ENCODE measurements at places on chromosomes 5 and 9. TPM values are rescaled to one million over a fixed set of nuclear protein-coding genes. Genes with fewer than 3 reads are reported as not detected.

- H3K4me1 ChIP-seq, result peaks cover 1% of the 10 kb centered on the region
- H3K36me3 ChIP-seq, result no peaks in the 10 kb centered on the region
- H3K27me3 ChIP-seq, result peaks cover 15% of the 10 kb centered on the region
- no peak for DNase-seq
Observed at GRCh38 chr5:16888694-16889124, 47.4 kb downstream of the MYO10 start.

Gene TMEM245
- 55.4 TPM for total RNA-seq

Gene NR5A1
- 38.8 TPM for total RNA-seq

DNA sequence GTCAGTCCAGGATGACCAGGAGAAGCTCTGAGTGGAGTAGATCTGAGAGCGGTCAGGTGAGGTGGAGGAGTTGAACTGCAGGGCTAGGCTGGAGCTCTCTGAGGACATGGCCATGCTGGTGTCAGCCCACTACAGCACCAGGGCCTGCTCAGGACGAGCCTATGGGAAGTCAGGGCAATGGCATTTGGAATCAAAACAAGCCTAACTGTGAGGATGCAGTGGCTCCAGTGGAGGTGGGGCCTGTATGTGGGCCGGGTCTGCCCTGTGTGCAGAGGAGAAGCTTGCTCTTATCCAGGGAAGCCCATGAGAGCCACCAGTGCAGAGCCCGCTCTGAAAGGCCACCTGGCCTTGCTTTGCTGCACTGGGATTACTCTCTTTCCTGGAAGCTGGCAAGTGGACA is 11.1 kb downstream of the CXCL14 start:
- no peaks in the 10 kb centered on the region for H3K4me1 ChIP-seq
- no peaks in the 10 kb centered on the region for H3K36me3 ChIP-seq
- peaks cover 3% of the 10 kb centered on the region for H3K27me3 ChIP-seq
- no peak overlapping the region for H3K27ac ChIP-seq
- H3K4me3 ChIP-seq, result no peak overlapping the region
- no peak for DNase-seq

Gene IER5L
- total RNA-seq, result 3.3 TPM

DNA sequence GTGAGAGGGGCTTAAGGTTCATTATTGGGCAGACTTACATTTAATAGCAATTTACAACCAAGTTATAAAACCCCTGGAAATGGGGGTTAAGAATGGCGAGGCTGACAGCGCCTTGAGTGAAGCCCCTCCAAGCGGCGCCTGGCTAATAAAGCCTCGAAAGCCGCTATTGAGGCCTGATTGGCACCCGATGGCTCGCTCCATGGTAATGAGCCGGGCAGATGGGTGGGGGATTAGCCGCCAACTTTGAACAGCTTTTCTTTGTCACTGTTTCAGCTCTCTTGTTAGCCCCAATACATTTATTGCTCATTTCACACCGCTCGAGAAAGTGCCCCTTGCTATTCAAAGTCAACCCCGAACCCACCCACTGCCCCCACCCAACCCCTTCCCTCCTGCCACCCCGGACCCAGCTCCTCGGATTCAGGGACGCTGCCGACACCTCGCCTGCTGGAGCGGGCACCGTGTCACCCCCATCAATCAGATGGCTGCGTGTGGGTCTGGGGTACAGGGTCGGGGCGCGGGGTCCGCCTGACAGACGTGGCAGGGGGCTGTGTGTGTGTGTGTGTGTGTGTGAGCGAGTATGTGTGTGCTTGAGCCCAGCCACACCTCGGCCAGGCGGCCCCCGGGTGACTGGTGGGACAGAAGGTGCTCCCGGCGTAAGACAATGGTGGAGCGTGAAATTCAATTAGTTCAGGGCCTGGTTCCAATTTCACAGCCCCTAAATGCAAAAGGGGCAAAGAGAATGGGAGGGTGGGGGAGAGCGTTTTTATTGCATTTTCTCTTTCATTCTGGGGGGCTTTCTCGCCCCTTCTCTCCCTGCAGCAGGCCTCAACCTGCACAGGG is 34.2 kb downstream of the ASS1 start:
- no peak overlapping the region for H3K4me3 ChIP-seq
- no peak for DNase-seq
- H3K27me3 ChIP-seq, result no peaks in the 10 kb centered on the region
- no peak overlapping the region for H3K27ac ChIP-seq

GRCh38 chr9:131284856-131285255 is 4.7 kb upstream of the PLPP7 start:
- no peaks in the 10 kb centered on the region for H3K36me3 ChIP-seq
- peaks cover 7% of the 10 kb centered on the region for H3K27me3 ChIP-seq
- DNase-seq, result no peak
- H3K4me3 ChIP-seq, result no peak overlapping the region

DNA sequence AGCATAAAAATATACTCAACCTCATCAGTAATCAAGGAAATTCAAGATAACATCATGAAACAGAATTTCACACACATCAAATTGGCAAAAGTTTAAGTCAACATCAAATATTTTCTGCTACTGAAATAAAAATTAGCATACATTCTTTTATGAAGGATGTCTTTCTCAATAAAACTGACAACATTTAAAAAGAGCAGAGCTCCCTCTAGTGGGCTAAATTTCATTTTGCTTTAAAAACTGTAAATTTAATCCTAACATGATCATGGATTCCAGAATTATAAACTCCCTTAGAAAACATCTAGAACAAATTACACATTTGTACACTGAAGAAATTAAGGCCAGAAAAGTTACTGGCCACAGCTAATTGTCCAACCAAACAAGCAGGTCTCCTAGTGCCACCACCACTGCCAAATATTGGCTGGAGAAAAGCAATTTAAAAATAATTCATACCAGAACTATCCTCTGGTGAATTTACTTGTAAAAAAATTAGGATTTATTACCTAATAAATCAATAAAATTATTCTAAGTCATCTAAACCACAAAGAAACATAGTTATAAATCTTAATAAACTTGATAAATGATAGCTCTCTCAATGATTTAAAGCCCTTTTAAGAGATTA is 31.2 kb downstream of the DEPDC1B start:
- peaks cover 56% of the 10 kb centered on the region for H3K4me1 ChIP-seq
- H3K27me3 ChIP-seq, result no peaks in the 10 kb centered on the region
- no peak overlapping the region for H3K4me3 ChIP-seq
- peaks cover 8% of the 10 kb centered on the region for H3K36me3 ChIP-seq
- H3K27ac ChIP-seq, result peak overlapping the region; percentile 50
- DNase-seq, result peak; percentile 33

Gene ASS1
- 77.6 TPM for total RNA-seq

Gene LECT2
- not detected for total RNA-seq

Gene PCDHGA4
- 0.58 TPM for total RNA-seq

- H3K4me1 ChIP-seq, result no peaks in the 10 kb centered on the region
- DNase-seq, result no peak
- H3K27ac ChIP-seq, result no peak overlapping the region
- H3K4me3 ChIP-seq, result no peak overlapping the region
Observed at GRCh38 chr5:122429545-122430318, 117.7 kb downstream of the SNCAIP start.

DNA sequence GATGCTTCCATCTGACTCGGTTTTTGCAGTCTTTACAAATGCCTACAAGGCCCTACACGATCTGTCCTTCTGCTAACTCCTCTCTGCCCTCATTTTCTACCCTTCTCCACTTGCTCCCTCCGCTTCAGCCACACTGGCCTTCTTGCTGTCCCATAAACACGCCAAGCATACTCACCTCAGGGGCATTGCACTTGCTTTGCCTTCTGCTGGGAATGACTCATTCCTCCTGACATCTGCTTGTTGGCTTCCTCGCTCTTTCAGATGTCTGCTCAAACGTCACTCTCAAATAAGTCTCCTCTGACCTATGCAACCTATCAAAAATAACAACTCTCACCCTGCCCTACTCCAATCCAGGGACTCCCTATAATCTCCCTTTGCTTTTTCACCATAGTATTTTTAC is 28.2 kb downstream of the CDC25C start:
- H3K4me1 ChIP-seq, result peaks cover 9% of the 10 kb centered on the region
- no peak for DNase-seq
- H3K27ac ChIP-seq, result no peak overlapping the region
- peaks cover 22% of the 10 kb centered on the region for H3K36me3 ChIP-seq

GRCh38 chr5:30401479-30402058 is 791.9 kb upstream of the CDH6 start:
- no peaks in the 10 kb centered on the region for H3K27me3 ChIP-seq
- no peak overlapping the region for H3K4me3 ChIP-seq
- no peaks in the 10 kb centered on the region for H3K36me3 ChIP-seq
- peak; percentile 53 for DNase-seq
- no peaks in the 10 kb centered on the region for H3K4me1 ChIP-seq
- no peak overlapping the region for H3K27ac ChIP-seq

DNA sequence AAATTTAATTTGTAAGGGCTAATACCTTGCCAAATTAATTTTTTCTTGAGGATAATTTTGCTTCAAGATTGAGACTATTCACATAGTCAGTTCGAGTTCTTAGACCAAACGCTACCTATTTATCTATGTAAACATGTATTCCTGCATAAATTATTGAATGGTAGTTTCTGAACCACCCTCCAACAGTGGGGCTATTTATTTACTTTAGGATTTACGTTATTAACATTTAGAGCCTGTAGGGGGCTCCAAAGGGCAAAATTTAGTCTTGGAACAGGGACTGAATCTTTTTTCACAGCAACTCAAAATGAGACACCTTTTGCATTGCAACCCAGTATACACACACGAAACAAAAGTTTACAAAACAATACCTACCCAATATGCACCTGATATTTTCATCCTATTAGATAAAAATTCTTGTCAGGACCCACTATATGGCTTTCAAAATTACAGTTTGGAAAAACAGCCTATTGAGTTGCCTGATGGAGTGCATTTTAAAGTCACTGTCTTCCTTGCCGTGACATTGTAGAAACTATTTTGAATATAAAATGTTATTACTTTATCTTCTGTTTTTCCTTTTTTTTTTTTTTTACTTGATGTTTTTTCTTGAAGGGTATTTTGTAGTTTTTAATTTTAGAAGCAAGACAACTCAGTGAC is 47.1 kb upstream of the POU4F3 start:
- no peaks in the 10 kb centered on the region for H3K27me3 ChIP-seq
- H3K4me3 ChIP-seq, result no peak overlapping the region
- DNase-seq, result peak; percentile 64

DNA sequence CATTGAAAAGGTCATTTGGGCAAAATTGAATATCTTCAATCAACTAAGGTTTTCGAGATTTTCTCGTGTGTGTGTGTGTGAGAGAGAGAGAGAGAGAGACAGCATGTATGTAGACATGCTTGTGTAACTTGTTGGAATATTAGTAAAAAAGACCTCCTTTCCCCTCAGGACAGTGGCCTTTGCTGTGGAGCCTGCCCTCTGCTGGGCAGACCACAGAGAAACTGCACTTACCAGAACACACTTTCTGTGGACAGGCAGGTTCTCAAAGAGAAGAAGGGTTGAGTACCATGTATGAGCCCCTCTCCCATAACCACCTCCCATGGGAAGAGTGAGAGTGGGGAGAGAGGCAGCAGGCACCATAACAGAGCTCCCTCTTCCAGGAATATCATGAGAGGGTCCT is 45.6 kb downstream of the CFAP90 start:
- H3K4me1 ChIP-seq, result no peaks in the 10 kb centered on the region
- H3K4me3 ChIP-seq, result no peak overlapping the region
- H3K36me3 ChIP-seq, result no peaks in the 10 kb centered on the region
- H3K27me3 ChIP-seq, result no peaks in the 10 kb centered on the region

- peaks cover 82% of the 10 kb centered on the region for H3K27me3 ChIP-seq
- no peak overlapping the region for H3K27ac ChIP-seq
- no peak for DNase-seq
- no peaks in the 10 kb centered on the region for H3K4me1 ChIP-seq
- no peak overlapping the region for H3K4me3 ChIP-seq
Observed at GRCh38 chr9:132152231-132152630, 9.6 kb upstream of the NTNG2 start.

Gene PCDHGA6
- 0.13 TPM for total RNA-seq

GRCh38 chr9:100052375-100052774 is 46.4 kb downstream of the ERP44 start:
- H3K27me3 ChIP-seq, result no peaks in the 10 kb centered on the region
- H3K4me1 ChIP-seq, result no peaks in the 10 kb centered on the region
- DNase-seq, result no peak
- H3K27ac ChIP-seq, result no peak overlapping the region

Gene PGM5
- total RNA-seq, result not detected

DNA sequence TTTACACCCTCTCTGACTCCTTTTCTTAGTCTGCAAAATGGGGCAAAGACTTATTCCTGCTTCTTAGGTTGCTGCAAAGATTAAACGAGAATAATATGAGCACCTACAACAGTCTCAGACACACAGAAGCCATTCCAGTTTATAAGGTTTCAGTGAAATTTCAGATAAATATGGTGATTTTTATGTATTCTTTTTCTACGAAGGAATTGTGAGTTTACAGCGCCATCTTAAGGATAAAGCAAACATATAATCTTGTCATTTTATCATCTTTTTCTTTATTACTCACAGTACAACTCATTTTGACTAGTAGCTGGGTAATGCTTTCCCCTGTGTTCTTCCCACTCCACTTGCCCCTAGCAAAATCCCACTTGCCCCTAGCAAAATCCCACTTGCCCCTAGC is 29.2 kb upstream of the SMC5 start:
- H3K4me1 ChIP-seq, result peaks cover 13% of the 10 kb centered on the region
- H3K27me3 ChIP-seq, result no peaks in the 10 kb centered on the region
- DNase-seq, result no peak
- no peaks in the 10 kb centered on the region for H3K36me3 ChIP-seq
- H3K27ac ChIP-seq, result no peak overlapping the region

DNA sequence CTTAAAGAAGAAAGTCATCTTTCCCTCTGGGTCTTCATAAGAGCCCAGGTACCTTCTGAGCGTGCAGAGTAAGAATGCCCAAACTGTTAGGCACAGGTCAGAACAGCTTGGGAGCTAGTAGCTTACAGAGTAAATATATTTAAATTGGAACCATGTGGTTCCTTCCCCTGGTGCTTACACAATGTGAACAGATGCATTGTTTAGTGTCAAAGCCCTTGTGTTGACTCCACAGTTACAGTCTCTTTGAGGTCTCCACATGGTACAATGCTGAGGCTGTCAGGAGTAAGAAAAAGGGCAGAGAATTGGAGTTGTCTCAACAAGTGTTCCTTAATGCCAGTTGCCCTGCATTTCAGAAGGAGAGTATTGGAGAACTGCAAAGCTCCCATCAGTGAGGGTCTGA is 188.5 kb downstream of the PAPPA start:
- no peaks in the 10 kb centered on the region for H3K36me3 ChIP-seq
- DNase-seq, result peak; percentile 45
- H3K27me3 ChIP-seq, result peaks cover 19% of the 10 kb centered on the region
- no peak overlapping the region for H3K27ac ChIP-seq
- peaks cover 52% of the 10 kb centered on the region for H3K4me1 ChIP-seq

GRCh38 chr9:120886490-120886967 is 9.5 kb upstream of the PHF19 start:
- 0 out of 2 replicates have a peak, but pooled peaks cover 3% of the 10 kb centered on the region for H3K27me3 ChIP-seq
- no peak for DNase-seq
- H3K4me1 ChIP-seq, result peaks cover 34% of the 10 kb centered on the region
- no peaks in the 10 kb centered on the region for H3K36me3 ChIP-seq
- H3K27ac ChIP-seq, result no peak overlapping the region

GRCh38 chr9:26477963-26478362 is 414.6 kb downstream of the CAAP1 start:
- no peaks in the 10 kb centered on the region for H3K4me1 ChIP-seq
- H3K27ac ChIP-seq, result no peak overlapping the region
- no peak overlapping the region for H3K4me3 ChIP-seq

Data from HepG2 (cell line).